Lower leg skin (tissue), 4 donors: ENCODE measurements at places on chromosomes 5 and 9.
A peak's percentile ranks its signal among the peaks of the same experiment; 100 is the strongest.

DNA sequence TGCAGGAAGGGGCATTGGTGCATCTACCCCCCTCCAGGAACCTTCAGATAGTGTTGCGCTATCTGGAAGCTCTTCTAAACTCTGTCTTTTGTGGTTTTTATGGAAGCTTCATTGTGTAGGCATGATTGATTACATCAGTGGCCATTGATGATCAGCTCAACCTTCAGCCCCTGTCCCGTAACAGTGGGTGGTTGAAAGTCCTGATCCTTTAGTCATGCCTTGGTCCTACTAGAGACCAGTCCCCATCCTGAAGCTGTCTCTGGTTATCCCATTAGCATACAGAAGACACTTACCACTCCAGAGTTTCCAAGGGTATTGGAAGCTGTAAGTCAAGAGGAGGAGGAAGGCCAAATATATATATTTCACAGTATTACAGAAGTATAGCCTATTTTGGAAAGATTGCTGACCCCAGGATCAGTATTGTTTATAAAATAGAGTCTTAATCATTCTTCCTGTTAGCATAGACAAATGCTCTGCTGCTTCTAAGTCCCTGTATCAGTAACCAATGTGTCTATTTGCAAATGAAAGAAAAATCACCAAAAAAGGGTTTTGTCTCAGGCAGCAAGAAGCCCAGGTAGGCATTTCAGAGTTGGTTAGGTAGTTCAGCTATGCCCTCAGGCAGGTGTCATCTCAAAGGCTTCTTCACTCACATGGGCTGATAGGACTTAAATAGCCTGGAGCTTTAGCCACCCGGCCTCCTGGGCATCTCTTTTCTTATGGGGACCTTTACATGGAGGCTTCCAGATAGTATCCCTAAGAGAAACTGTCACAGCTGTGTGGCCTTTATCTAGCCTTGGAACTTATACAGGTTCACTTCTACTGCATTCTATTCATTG lies 41.6 kb downstream of the SPIN1 start:
- no peak for DNase-seq

GRCh38 chr5:17381932-17382331 lies 116.1 kb upstream of the TAF11L2 start:
- DNase-seq: peak; percentile 32

GRCh38 chr9:89010056-89010455 lies 18.8 kb downstream of the S1PR3 start:
- no peak for DNase-seq

GRCh38 chr5:44233691-44234090 lies 155.5 kb downstream of the FGF10 start:
- DNase-seq: no peak

DNA sequence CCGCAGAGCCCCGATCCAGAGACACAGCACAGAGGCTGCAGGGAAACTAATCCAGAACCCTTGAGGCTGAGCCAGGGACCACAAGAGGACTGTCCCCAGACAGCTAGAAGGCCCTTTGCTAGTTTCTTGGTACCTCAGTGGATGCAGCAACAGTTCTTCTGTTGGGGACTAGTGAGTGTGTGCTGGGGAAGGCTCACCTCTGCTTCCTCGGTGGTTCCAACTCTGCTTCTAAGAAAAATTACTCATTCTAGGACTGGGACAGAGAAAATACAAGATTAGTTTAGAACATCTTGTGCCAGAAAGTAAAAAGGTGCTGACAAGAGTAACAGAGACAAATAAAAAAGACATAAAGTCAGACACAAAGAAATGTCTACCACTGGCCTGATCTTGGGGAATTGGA lies 19.5 kb upstream of the ZNF484 start:
- no peak for DNase-seq

GRCh38 chr5:149340920-149341319 lies 4.4 kb upstream of the GRPEL2 start:
- no peak for DNase-seq

DNA sequence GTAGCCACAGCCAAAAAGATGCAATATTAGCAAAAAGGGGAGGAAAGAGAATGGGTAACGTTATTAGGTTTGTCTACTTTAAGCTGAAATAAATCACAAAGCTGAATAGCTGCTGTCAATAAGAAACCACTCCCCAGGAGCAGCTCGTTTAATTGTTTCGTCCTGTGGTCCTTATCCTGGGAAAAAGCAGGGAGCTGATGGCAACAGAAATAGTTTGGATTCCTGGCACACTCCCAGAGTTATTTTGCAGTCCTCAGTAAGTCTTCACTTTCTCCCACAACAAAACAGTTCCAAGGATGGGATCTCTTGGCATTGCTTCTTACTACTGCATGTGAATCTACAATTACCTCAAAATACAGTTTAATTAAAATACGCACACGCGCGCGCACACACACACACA lies 28.8 kb downstream of the FRMD3 start:
- DNase-seq: no peak

- no peak for DNase-seq
Observed at GRCh38 chr5:79702606-79703380, 13.2 kb downstream of the CMYA5 start.

GRCh38 chr5:88886746-88887341 lies 3.9 kb upstream of the MEF2C start:
- DNase-seq: no peak

- DNase-seq: no peak
Observed at GRCh38 chr5:96293966-96294883, 138.8 kb downstream of the PCSK1 start.

- DNase-seq: peak; percentile 87
Observed at GRCh38 chr9:136086213-136086881, 8.7 kb downstream of the NACC2 start.

GRCh38 chr5:2133080-2133479 lies 250.4 kb upstream of the IRX4 start:
- no peak for DNase-seq

DNA sequence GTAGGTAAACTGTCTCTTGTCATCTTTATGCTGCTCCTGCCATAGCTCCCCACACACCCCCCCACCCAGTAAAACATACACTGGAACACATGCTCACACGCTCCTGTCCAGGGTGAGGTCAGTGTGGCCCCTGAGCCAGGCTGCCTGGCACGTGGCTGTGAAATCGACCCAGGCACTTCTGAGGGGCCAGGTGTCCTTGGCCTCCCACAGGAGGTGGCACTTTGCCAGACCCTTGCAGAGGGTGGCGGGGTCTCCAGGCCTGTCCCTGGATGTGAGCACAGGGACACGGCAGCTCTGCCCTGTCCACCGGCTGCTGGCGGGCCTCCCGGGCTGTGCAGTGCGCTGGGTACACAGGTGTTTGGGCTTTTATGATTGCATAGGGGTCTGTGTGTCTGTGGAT lies 10.0 kb upstream of the CRB2 start:
- DNase-seq: no peak

- no peak for DNase-seq
Observed at GRCh38 chr5:2388571-2388970, 362.9 kb downstream of the IRX2 start.

- no peak for DNase-seq
Observed at GRCh38 chr5:172700365-172701290, 59.6 kb downstream of the NEURL1B start.
